ENCODE measurements at places on chromosomes 6 and 20. TPM values are rescaled to one million over a fixed set of nuclear protein-coding genes. Genes with fewer than 3 reads are reported as not detected.

Gene SRMS
- total RNA-seq, result not detected

Gene DYNLT2
- total RNA-seq, result 0.89 TPM

Gene PTPRT
- 7.1 TPM for total RNA-seq

Gene PPDPF
- 468 TPM for total RNA-seq

Gene RNF39
- total RNA-seq, result 3.3 TPM

Gene TTBK1
- not detected for total RNA-seq

Gene TREM2
- 66.6 TPM for total RNA-seq

Gene TASP1
- total RNA-seq, result 17.8 TPM

Gene C20orf141
- not detected for total RNA-seq

Gene PBOV1
- total RNA-seq, result not detected

Gene MYBL2
- total RNA-seq, result 1.6 TPM

Gene WFDC10B
- total RNA-seq, result not detected

Gene MEA1
- total RNA-seq, result 32.1 TPM

Gene ETV7
- 5.3 TPM for total RNA-seq

- no peaks in the 10 kb centered on the region for H3K36me3 ChIP-seq
- peaks cover 16% of the 10 kb centered on the region for H3K4me1 ChIP-seq
- peak overlapping the region; percentile 47 for H3K4me3 ChIP-seq
- H3K27me3 ChIP-seq, result no peaks in the 10 kb centered on the region
Measured at GRCh38 chr6:108133594-108134179, 32.1 kb upstream of the NR2E1 start.

GRCh38 chr6:87736809-87737540 is 34.9 kb upstream of the AKIRIN2 start:
- H3K27me3 ChIP-seq, result no peaks in the 10 kb centered on the region
- H3K4me3 ChIP-seq, result no peak overlapping the region
- peaks cover 7% of the 10 kb centered on the region for H3K4me1 ChIP-seq

DNA sequence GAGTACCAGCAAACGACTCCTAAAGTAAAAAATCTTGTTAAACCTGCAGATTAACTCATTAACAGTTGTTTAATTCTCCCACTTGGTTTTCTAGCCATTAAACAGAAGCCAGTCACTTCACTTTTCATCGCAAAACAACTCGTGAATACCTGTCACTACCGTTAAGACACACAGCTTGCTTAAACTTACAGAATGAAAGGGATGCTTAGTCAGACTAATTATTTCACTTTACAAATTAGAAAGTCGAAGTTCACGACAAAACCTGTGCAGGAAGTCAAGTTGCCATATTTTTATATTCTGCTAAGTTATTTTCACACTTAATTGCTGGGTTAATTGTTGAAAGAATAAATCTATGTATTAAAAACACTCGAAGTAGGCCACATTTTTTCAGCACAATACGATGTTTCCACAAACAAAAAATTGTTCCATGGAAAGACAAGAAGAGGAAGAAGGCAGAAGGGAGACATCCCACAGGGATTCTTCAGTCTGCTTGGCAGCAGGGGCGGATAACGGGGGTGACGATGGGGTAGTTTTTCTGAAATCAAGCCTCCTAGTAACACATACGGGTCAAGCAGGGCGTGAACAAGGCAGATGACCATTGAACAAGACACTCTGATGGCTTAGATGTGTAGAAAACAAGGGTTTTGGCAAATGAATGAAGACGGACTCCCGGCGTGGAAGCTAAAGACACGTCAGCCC is 933 bp downstream of the SSR1 start:
- peaks cover 23% of the 10 kb centered on the region for H3K36me3 ChIP-seq
- peak overlapping the region; percentile 100 for H3K4me3 ChIP-seq

DNA sequence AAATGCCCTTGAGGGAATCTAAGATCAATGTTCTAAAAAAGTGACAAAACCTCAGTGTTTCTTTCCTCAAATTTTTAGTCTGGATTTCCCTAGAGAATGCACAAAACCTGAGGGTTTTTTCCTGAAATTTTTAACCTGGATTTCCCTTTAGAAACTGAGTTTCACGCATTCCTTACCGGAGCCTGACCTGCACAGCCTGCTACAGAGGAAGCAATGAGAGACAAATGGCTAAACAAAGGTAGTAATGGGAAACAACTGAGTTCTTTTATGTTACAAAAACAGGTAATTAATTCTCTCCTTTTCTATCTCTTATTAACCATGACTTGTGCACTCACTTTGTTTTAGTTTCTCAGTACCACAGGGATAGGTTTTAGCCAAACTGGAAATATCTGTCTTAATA is 281.7 kb upstream of the NT5E start:
- no peaks in the 10 kb centered on the region for H3K4me1 ChIP-seq
- no peak overlapping the region for H3K4me3 ChIP-seq
- no peaks in the 10 kb centered on the region for H3K36me3 ChIP-seq
- no peak overlapping the region for H3K27ac ChIP-seq
- no peaks in the 10 kb centered on the region for H3K27me3 ChIP-seq
- no peak for DNase-seq

- H3K4me1 ChIP-seq, result peaks cover 37% of the 10 kb centered on the region
- H3K4me3 ChIP-seq, result no peak overlapping the region
- no peaks in the 10 kb centered on the region for H3K36me3 ChIP-seq
Measured at GRCh38 chr6:17983730-17984129, 3.7 kb downstream of the KIF13A start.

- peak; percentile 58 for DNase-seq
- no peaks in the 10 kb centered on the region for H3K36me3 ChIP-seq
- no peaks in the 10 kb centered on the region for H3K27me3 ChIP-seq
- H3K4me1 ChIP-seq, result peaks cover 16% of the 10 kb centered on the region
- peak overlapping the region; percentile 84 for H3K27ac ChIP-seq
Measured at GRCh38 chr20:53643031-53643832, 49.6 kb upstream of the ZNF217 start.

DNA sequence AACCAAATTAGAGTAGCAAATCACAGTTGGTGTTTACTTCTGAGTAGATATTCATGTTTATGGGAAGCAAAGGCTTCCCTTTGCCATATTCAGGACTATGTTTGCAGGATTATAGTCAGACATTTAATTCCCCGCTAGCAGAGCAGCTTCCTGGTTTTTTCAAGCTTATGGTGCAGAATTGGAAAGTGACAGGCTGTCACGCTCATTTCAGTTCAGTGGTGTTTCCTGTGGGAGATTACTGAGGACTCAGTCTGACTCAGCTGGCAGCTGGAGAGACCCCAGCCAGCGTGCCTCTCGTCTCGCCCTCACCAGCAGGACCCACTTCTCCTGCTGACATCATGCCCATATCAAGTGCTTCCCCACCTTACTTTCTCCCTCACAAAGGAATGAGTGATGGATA is 85.1 kb downstream of the LYRM2 start:
- no peaks in the 10 kb centered on the region for H3K27me3 ChIP-seq
- H3K4me1 ChIP-seq, result no peaks in the 10 kb centered on the region
- no peak overlapping the region for H3K27ac ChIP-seq
- no peaks in the 10 kb centered on the region for H3K36me3 ChIP-seq
- no peak for DNase-seq

DNA sequence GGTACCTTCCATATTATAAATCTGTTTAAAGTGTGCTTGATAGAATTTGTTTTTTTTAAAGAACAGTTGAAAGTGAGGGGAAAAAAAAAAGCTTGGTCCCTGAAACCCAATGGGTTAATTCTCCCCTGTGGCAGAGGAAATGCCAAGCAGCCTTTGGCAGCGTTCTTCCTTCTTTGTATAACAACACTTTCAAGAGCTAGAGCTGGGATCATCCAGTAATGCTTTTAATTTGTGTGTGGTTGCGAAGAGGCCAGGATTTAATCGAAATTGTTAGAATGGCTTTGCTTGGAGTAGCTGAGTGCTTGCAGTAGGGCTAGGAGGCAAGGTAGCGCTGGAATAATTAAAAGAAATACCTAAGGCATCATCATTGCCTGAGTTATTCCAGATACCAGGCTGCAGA is 692.0 kb downstream of the DHX35 start:
- H3K27ac ChIP-seq, result no peak overlapping the region
- no peak for DNase-seq
- no peak overlapping the region for H3K4me3 ChIP-seq
- no peaks in the 10 kb centered on the region for H3K4me1 ChIP-seq
- H3K27me3 ChIP-seq, result no peaks in the 10 kb centered on the region

GRCh38 chr20:57628047-57628961 is 8.1 kb upstream of the ZBP1 start:
- H3K27me3 ChIP-seq, result no peaks in the 10 kb centered on the region
- DNase-seq, result no peak
- H3K4me1 ChIP-seq, result peaks cover 11% of the 10 kb centered on the region
- H3K27ac ChIP-seq, result peak overlapping the region; percentile 72
- H3K4me3 ChIP-seq, result peak overlapping the region; percentile 29

DNA sequence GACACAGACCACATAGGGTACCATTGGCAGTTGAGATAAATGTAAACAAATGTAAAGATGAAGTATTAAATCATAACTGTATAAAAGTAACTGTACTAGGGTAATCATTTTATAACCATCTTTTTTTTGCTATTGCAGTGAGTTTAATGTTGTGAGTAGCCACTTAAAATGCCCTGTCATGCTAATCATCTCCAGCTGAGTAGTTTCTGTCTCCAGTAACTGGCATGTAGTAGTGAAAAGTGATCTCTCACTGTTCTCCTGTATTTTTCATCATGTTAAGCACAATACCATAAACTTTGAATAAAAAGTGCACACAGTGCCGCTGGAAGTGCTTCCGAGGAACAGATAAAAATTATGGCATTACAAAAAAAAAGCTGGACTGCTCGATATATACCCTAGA is 45.0 kb upstream of the OPRM1 start:
- H3K27me3 ChIP-seq, result no peaks in the 10 kb centered on the region
- DNase-seq, result no peak
- no peaks in the 10 kb centered on the region for H3K4me1 ChIP-seq
- H3K4me3 ChIP-seq, result no peak overlapping the region

DNA sequence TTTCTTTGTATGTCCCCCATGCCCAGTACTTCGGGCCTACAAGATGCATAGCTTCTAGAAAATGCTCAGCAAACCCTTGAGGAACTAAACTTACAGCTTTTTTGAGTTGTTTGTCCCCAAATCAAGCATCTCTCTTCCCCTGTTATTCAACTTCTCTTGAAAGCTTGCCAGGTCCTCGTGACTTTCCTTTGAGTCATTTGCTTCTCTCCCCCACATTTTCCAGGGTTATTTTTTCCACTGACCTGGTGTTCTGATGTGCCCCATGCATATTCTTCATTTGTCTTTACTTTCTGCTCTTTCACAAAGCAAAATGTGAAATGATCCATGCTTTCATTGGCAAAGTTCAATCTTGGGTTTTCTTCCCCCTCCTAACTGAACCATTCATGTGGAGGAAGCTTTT is 204.8 kb downstream of the TFAP2A start:
- H3K27me3 ChIP-seq, result no peaks in the 10 kb centered on the region
- H3K4me1 ChIP-seq, result no peaks in the 10 kb centered on the region
- DNase-seq, result no peak

DNA sequence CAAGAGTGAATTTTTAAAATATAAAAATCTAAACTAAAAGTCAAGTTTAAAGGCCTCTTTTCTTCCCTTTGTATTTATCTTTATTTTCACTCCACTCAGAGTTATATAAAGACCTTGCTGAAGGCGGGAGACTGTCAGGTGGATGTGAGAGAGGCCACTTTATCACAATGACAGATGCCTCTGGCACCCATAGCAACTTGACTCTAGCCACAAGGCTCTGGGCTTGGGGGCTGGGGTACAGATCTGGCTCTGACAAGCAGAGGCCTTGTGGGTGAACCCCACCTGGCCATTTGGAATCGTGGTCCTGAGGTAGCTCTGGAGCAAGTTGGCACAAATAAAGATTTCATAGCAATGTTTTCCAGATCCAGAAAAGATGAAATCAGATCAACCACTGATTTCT is 417.2 kb downstream of the RFPL4B start:
- no peaks in the 10 kb centered on the region for H3K4me1 ChIP-seq
- H3K36me3 ChIP-seq, result no peaks in the 10 kb centered on the region
- H3K27me3 ChIP-seq, result no peaks in the 10 kb centered on the region
- DNase-seq, result no peak
- H3K4me3 ChIP-seq, result no peak overlapping the region

GRCh38 chr6:115896538-115897129 is 164.1 kb downstream of the FRK start:
- no peak for DNase-seq
- H3K4me1 ChIP-seq, result no peaks in the 10 kb centered on the region
- H3K27ac ChIP-seq, result no peak overlapping the region
- no peaks in the 10 kb centered on the region for H3K36me3 ChIP-seq

GRCh38 chr6:45351667-45352066 is 23.5 kb downstream of the RUNX2 start:
- no peak overlapping the region for H3K27ac ChIP-seq
- no peak for DNase-seq
- H3K4me3 ChIP-seq, result no peak overlapping the region
- no peaks in the 10 kb centered on the region for H3K27me3 ChIP-seq
- H3K4me1 ChIP-seq, result no peaks in the 10 kb centered on the region

- peak; percentile 67 for DNase-seq
- H3K27me3 ChIP-seq, result no peaks in the 10 kb centered on the region
Measured at GRCh38 chr6:44381739-44382138, 5.8 kb upstream of the CDC5L start.

DNA sequence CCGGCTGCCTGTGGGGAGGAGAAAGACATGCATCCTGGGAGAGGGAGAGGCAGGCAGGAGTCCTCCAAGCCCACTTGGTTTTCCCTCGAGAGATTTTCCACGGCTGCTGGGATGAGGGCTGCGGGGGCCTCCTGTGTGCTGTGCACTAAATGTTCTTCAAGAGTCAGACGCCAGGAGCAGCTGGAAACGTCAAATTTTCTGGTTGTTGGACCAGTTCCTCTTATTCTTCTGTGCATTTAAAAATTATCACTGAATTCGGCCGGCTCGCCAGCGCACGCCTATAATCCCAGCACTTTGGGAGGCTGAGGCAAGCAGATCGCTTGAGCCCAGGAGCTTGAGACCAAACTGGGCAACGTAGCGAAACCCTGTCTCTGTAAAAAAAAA is 32.8 kb upstream of the NTSR1 start:
- H3K27ac ChIP-seq, result no peak overlapping the region
- H3K4me1 ChIP-seq, result peaks cover 14% of the 10 kb centered on the region
- no peaks in the 10 kb centered on the region for H3K36me3 ChIP-seq
- DNase-seq, result no peak
- H3K27me3 ChIP-seq, result no peaks in the 10 kb centered on the region

GRCh38 chr6:47292944-47293343 is 16.8 kb downstream of the TNFRSF21 start:
- no peaks in the 10 kb centered on the region for H3K27me3 ChIP-seq
- H3K36me3 ChIP-seq, result no peaks in the 10 kb centered on the region
- no peak for DNase-seq
- H3K4me3 ChIP-seq, result no peak overlapping the region
- H3K4me1 ChIP-seq, result no peaks in the 10 kb centered on the region
- H3K27ac ChIP-seq, result no peak overlapping the region

GRCh38 chr20:10637563-10637962 is 36.2 kb downstream of the JAG1 start:
- H3K27ac ChIP-seq, result peak overlapping the region; percentile 49
- peaks cover 28% of the 10 kb centered on the region for H3K36me3 ChIP-seq
- peaks cover 20% of the 10 kb centered on the region for H3K4me1 ChIP-seq
- no peaks in the 10 kb centered on the region for H3K27me3 ChIP-seq
- no peak for DNase-seq

- H3K27ac ChIP-seq, result peak overlapping the region; percentile 33
- H3K36me3 ChIP-seq, result no peaks in the 10 kb centered on the region
- DNase-seq, result no peak
- H3K27me3 ChIP-seq, result no peaks in the 10 kb centered on the region
- no peak overlapping the region for H3K4me3 ChIP-seq
- peaks cover 7% of the 10 kb centered on the region for H3K4me1 ChIP-seq
Measured at GRCh38 chr6:35544769-35545361, 32.2 kb upstream of the TULP1 start.

Data from upper lobe of left lung (tissue), 6 donors.